Right cardiac atrium (tissue), 5 donors: ENCODE measurements at places on chromosomes 12 and 14. TPM values are rescaled to one million over a fixed set of nuclear protein-coding genes. Genes with fewer than 3 reads are reported as not detected.

- peak; percentile 64 for DNase-seq
Measured at GRCh38 chr14:95408731-95409476, 89.2 kb upstream of the CLMN start.

DNA sequence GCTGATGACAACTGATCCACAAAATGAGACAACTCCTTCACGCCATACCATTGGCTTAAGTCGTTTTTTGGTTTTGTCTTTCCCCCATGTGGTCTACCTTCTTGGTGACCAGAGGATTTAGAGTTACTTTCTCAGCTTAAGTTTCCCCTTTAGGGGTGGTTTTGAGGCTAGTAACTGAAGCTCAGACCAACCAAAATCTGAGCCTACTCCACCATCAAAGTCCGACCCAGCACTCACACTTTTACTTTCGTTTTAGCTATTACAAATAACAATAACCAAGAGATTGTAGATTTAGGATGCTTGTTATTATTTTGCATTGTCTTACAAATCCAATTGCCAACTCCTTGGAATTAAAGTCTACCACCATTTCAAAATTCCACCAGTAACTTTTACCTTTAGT, 130.6 kb upstream of the MDM1 start:
- no peak for DNase-seq

DNA sequence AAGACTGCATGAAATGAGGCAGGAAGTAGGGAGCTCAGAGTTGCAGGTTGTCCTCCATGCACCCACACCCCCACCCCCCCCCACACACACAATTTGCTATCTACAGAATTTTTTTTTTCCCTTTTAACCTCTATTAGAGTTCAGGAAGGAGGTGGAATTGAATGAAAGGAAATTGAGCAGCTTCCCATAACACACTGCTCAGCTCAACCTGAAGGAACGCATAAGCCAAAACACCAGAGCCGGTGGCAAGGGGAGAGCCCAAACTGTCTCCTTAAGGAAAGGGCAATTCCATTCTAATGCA, 74.1 kb downstream of the NUAK1 start:
- no peak for DNase-seq

GRCh38 chr14:61403411-61403810, 82.0 kb downstream of the PRKCH start:
- DNase-seq: no peak

DNA sequence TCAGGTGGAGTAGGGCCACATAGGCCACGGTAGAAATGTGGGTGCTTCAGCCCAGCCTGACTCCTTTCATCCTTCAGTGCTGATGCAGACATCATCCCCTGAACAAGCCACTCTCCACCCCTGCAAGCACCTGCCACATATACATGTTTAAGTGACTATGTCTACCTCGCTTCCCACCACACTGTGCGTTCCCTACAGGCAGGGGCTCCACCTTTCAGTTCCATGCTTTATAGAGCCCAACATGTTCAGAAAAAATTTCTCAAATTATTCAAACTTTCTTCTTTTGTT, 11.6 kb downstream of the SLC7A7 start:
- DNase-seq: no peak

The FAIM2 gene
- 23.7 TPM for total RNA-seq

The MYRFL gene
- total RNA-seq: 0.20 TPM

The IL26 gene
- not detected for total RNA-seq

The TAS2R9 gene
- not detected for total RNA-seq

The MYF6 gene
- not detected for total RNA-seq

The ESPL1 gene
- 1.2 TPM for total RNA-seq
